ENCODE measurements at places on chromosomes 1 and 21.

GRCh38 chr1:66757722-66758240 is 5.5 kb downstream of the DYNLT5 start:
- no peak for DNase-seq

GRCh38 chr1:234585330-234586055 is 24.5 kb downstream of the IRF2BP2 start:
- no peak for DNase-seq

DNA sequence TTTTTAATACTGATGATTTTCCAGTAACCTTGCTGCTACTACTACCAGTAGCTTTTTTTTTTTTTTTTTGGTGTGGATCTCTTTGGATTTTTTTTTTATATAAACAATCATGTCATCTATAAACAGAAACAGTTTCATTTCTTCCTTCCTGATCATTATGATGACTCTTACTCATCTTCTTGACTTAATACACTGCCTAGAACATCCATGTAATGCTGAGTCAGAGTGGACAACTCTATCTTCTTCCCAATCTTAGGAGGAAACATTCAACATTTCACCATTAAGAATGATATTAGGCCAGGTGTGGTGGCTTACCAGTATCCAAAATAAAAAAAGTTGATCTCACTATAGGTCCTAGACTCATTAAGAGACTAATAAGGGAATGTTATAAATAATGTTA is 69.1 kb downstream of the RUSC1 start:
- DNase-seq = no peak

- DNase-seq = no peak
These were observed 2.1 kb upstream of the SERINC2 start for GRCh38 chr1:31410871-31411270.

DNA sequence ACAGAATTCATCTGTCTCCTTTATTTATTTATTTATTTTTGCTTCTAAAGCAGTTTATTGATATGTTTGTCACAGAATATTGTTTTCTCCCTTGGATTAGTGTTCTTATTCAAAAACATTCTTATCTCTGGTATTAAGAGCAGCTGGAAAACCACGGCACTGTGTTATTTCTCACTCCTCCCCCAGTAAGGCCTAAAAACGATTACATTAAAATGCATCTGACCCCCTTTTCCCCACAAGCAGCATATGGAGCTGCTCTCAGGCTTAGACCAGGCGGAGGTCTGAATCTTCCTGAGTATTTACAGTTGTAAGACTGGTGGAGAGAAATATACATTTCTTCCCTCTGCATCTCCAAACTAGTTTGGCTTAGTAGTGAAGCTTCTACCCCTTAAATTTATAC is 86.8 kb downstream of the HLX start:
- DNase-seq = no peak

DNA sequence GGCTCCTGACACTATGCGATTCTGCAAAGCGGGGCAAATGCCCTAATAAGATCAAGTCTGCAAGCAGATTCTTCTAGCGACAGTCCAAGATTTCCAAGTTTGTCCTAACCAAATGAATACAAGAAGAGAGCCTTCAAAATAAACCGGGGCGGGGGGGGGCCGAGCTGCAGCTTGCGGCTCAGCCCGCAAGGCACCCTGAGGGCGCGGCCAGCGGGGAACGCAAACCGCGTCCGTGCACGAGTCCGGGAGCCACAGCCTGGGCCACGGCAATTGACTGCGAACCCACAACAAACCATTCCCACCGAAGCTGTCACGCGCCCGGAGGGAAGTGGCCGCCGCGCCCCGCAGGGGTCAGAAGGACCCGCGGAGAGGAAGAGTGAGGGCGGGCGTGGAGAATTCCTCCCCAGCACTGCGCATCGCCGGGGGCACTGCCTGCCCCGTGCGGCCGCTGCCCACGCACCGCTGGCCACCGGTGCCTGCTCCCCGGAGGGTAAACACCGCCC is 687 bp downstream of the TGFBR3 start:
- DNase-seq = peak; percentile 22

DNA sequence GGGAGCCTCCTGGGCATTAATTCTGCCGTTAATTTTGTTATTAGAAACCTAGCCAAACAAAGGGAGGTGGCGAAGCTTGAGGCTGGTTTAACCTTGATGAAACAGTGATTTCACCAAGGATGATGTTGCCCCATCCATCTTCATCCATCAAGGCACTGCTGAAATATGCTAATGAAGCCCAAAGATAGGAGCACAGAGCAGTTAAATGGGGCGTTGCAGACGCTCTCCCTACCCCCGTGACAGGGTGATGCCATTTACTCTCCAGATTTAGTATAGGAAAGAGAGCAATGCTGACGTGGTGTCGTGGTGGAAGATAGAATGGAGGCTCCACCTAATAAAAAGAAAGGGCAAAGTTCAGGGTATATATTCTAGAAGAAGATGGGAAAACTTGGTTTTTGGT is 84.0 kb downstream of the PBX1 start:
- no peak for DNase-seq

- no peak for DNase-seq
These were observed 65.8 kb downstream of the CD247 start for GRCh38 chr1:167452483-167452882.

- DNase-seq = no peak
These were observed 283.6 kb upstream of the USP25 start for GRCh38 chr21:15446223-15446622.

- DNase-seq = no peak
These were observed 8.4 kb downstream of the GSTM3 start for GRCh38 chr1:109732390-109732881.

- no peak for DNase-seq
These were observed 15.9 kb downstream of the SLC27A3 start for GRCh38 chr1:153790966-153791647.

DNA sequence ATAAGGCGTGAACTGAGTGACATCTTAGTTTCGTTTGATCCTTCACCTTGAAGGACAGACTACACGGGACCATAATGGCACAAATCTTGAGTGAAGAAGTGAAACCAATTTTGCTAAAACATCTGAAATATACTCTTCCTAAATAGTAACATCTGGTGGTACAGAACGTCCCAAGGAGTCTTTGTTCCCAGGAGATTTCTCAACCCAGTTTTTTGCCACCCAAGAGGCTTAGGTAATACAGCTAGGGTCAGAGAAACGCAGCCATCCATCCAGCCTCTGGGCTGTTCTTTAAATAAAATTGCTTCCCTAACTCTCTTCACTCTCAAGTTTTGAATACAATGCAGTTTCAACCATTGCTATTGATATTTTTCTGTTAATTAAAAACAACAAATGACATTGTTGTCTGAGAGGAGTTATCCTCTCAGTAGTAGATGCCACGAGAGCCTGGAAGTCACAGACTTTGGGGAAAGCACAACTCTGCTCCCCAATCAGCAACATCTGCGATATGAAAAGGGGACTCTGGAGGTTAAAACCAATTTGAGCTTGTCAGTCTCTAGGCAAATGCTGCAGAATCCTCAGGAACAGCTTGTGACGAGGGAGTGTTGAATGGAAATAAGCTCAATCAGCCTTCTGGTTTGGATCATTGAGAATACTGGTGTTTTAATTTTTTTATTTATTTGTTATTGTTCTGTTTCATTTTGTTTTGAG is 394.3 kb upstream of the ADGRL2 start:
- DNase-seq = no peak

- DNase-seq = no peak
These were observed 7.8 kb upstream of the PTTG1IP start for GRCh38 chr21:44881198-44881872.

DNA sequence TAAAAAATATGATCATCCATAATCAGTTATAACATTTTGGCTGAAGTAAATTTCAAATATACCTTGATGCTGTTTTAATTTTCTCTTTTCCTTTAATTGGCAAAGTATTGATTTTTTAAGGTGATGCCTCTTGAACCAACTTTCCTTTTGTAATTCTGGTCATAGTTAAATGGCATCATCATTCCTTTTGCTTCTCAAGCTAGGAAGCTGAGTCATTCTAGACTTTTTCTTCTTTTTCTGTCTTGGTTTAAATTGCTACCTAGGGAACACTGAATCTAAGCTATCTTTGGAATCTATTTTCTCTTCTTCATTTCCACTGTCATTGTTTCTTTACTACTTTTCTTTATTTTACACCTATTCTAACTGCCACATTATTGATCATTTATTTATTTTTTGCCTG is 162.7 kb downstream of the HMCN1 start:
- no peak for DNase-seq

- DNase-seq = no peak
These were observed 165.3 kb upstream of the C1orf105 start for GRCh38 chr1:172255223-172255560.

DNA sequence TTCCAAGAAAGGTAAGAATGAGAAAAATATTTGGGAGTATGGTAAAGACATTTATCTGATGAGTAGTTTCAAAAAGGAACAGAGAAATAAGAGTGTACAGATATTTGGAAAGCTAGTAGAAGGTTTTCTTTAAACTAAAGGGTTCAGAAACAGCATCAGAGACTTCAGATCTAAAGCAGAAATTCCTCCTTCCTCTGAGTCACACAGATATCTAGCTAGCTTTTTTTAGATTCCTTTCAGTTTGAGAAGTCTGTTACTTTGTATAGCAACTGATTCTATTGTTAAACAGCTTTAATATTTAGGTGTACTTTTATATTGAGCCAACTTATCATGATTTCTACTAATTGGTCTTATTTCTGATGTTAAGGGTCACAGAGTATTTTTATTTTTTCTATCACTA is 4.7 kb downstream of the AMY2B start:
- DNase-seq = no peak

DNA sequence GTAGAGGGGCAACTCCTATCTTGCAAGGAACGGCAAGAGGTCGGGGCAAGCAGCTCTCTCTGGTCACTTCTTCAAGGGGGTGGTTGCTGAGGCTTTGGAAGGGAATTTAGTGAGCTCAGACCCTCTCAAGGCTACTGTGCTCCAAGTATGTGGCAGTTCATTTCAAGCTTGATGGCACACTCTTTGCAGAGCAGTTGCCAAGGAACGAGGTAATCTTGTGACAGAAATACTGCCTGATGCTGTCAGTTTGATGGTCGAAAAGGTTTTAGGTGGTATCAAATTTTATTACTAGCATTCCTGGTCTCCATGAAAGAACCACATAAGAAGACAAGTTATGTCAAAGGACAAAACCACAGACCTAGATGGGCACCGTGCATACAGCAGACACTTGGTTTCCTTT is 13.1 kb downstream of the CFAP298 start:
- no peak for DNase-seq

DNA sequence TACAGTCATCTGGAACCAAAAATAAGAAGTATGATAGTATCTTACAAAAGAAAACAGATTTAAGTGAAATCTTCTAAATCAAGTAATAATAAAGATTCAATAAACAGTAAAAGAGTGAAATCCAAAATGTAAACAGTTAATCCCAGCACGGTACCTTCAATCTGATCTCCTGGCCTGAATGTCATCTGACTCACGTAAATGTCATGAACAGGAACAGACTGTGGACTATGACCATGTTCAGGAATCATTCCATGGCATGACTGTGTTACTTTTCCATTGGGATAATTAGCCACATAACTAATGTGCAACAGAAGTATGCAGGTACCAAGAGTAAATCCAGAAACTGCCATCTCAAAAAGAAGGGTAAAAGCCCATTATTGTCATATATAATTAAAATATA is 18.0 kb downstream of the FRRS1 start:
- DNase-seq = no peak

- DNase-seq = no peak
These were observed 92.4 kb downstream of the ADAMTS1 start for GRCh38 chr21:26752849-26753248.

- DNase-seq = no peak
These were observed 6.3 kb downstream of the CELF3 start for GRCh38 chr1:151710187-151710840.

- peak; percentile 54 for DNase-seq
These were observed at the start of gene RPS6KA1 for GRCh38 chr1:26529655-26530409. Gene RPS6KA1 (plus strand): TSS chr1:26529761. CDS start chr1:26529921, 160 bp downstream.

DNA sequence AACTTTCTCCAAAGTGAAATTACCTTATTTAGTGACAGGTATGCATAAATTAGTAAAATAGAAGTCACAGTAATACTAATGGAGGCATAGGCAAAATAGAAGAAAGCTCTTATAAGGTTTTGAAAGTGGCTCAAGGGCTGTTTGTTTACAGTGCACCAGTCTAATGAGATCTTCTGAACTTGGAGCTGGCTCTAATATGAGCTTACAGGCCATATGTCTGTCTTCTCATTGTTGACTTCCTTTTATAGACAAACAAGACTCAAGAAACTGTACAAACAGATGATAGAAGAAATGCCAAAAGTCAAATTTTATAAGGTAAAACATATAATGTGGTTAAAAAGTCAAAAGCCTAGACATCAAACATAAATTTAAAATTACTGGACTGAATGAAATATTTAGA is 207.5 kb upstream of the NEGR1 start:
- DNase-seq = no peak

GRCh38 chr1:173823781-173824314 is 625 bp upstream of the DARS2 start:
- DNase-seq = no peak

- no peak for DNase-seq
These were observed 14.2 kb upstream of the AGPAT3 start for GRCh38 chr21:43850728-43851295.

DNA sequence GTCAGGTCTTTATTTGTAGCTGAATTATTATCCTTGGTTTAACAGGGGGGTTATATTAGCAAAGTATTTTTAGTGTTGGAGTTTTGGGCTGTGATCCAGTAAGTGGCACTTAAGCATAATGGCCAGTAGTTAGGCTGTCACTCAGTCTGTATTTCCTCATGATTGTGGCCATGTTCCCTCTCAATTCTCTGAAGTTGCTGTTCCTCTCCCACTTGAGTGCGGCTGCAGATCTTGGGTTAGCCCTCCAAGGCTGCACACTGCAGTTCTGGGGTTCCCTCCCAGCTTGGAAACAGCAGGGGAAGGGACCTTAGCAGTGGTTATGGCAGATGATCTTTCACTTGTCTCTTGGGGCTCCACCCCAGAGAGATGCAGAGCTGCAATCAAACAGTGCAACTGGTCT is 23.2 kb upstream of the DENND1B start:
- DNase-seq = no peak

GRCh38 chr1:30615076-30615795 is 108.1 kb downstream of the MATN1 start:
- DNase-seq = no peak

- no peak for DNase-seq
These were observed 66.8 kb downstream of the DNAH14 start for GRCh38 chr1:224996266-224996665.

GRCh38 chr1:243716906-243717305 is 133.1 kb downstream of the AKT3 start:
- no peak for DNase-seq

- DNase-seq = no peak
These were observed 93.7 kb downstream of the CTH start for GRCh38 chr1:70504821-70505193.

GRCh38 chr21:16426936-16427335 is 697.2 kb downstream of the USP25 start:
- DNase-seq = no peak

- DNase-seq = no peak
These were observed 10.5 kb upstream of the OLIG1 start for GRCh38 chr21:33059380-33059841.

GRCh38 chr1:185556561-185556960 is 177.6 kb upstream of the HMCN1 start:
- DNase-seq = no peak

- no peak for DNase-seq
These were observed 33.3 kb downstream of the MORN1 start for GRCh38 chr1:2358072-2358471.
